ENCODE measurements at places on chromosomes 1 and 21.

DNA sequence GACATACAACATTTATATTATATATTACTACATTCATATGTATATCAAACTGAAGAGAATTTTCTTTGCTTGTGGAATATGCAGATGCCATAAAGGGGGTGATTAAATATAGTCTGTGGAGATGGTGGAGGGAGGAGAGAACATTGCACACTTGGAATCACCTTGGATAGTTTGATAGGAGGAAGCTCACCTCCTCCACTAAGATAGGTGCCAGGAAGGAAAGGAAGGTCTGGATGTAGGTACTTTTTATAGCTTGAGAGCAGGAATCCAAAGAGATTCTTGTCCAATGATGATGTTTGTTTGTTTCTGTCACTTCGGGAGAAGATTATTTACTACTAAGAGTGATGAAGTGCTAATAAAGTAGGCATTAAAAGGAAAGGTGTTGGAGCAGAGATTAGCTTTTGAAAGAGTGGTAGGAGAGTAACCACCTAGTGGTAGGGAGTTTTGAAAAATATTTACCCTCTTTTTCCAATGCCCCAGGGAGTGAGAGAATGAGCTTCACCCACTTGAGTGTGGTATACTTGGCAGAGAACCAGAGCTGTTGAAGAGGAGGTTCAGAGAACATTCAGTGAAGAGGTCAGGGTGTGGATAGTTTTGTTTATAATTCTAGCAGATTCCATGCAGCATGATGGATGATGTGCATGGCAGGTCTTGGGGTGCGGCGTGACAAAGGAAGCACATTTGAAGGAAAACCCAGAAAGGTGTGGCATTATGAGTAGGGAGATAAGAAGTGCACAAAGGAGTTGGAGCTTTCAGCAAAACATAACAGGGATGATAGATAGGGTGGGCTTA is 145.0 kb downstream of the PATJ start:
- no peak for DNase-seq

GRCh38 chr21:29193072-29193471 is 62.6 kb downstream of the MAP3K7CL start:
- DNase-seq, result no peak

- no peak for DNase-seq
Observed at GRCh38 chr1:10074059-10074851, 41.5 kb downstream of the UBE4B start.

GRCh38 chr1:172698224-172698623 is 39.3 kb downstream of the FASLG start:
- no peak for DNase-seq

- no peak for DNase-seq
Observed at GRCh38 chr1:51131185-51131584, 29.2 kb downstream of the C1orf185 start.

GRCh38 chr1:3093898-3094626 is 25.1 kb downstream of the PRDM16 start:
- no peak for DNase-seq

- DNase-seq, result no peak
Observed at GRCh38 chr21:44086636-44087425, 20.4 kb upstream of the PWP2 start.

DNA sequence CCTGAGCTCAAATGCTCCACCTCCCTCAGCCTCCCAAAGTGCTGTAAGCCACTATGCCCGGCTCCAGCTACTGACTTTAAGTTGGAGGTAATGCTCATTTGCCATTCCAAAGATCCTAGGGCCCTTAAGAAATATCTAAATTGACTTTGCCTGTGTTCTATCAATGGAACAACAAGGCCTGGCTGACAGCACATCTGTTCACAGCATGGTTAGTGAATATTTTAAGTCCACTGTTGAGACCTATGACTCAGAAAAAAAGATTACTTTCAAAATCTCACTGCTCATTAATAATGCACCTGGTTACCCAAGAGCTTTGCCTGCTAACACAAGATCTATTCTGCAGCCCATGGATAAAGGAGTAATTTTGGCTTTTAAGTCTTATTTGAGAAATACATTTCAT is 3.5 kb upstream of the SSX2IP start:
- no peak for DNase-seq

- no peak for DNase-seq
Observed at GRCh38 chr1:15957221-15958095, 18.4 kb downstream of the ZBTB17 start.

DNA sequence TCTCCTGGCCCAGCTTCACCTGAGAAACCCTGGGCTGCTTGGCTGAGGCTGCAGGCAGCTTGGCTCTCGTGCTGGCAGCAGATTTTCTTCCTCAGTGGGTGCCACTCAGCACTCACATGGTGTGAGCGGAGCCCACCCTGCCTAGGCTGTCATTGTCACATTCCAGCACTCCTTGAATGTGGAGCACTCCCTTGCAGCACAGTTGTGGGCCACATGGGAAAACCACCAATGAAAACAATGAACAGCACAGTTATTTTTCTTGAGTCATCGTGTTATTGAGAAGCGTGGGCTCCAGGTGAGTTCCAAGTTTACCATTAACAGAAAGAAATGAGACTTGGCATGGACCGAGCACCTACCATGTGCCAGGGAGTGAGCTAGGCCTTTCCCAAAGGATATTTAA is 27.2 kb upstream of the TRIM67 start:
- DNase-seq, result no peak

GRCh38 chr1:82931006-82931405 is 1067.9 kb downstream of the TTLL7 start:
- peak; percentile 70 for DNase-seq

- DNase-seq, result no peak
Observed at GRCh38 chr1:224800486-224801119, 128.9 kb upstream of the DNAH14 start.

DNA sequence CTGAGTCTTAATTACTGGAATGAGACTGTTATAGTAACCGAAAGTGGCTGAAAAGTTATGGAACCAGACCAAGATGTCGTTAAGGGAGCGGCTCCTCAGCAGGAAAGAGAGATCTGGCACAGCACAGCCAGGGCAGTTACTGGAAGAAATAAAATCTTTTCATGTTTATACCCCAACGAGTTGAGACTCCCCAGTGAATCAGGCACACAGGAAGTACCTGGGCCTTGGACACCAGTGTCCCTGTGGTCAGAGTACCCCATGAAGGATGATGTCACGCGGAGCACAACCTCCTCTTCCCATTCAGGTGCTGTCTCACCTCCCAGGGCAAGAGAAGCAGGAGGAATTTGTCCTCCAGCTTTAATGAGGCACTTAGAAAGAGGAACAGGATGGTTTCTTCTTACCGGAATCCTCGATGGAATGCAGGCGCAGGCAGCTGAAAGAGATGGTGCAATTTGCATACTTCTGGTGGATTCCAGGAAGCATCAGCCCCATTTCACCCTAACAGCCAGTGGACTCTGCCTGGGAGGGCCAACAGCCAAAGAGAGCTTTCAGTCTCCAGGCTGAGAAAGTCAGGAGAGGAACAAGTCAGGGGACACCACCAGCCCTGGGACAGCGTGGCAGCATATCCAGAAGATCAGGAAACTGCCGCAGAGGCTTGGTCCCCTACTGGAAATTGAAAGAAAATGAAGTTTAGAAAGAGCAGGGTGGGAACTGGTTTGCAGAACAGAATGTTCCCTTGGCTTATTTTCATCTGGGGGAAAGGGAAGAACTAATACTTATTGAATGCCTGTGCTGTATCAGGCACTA is 35.9 kb upstream of the CTTNBP2NL start:
- DNase-seq, result no peak

DNA sequence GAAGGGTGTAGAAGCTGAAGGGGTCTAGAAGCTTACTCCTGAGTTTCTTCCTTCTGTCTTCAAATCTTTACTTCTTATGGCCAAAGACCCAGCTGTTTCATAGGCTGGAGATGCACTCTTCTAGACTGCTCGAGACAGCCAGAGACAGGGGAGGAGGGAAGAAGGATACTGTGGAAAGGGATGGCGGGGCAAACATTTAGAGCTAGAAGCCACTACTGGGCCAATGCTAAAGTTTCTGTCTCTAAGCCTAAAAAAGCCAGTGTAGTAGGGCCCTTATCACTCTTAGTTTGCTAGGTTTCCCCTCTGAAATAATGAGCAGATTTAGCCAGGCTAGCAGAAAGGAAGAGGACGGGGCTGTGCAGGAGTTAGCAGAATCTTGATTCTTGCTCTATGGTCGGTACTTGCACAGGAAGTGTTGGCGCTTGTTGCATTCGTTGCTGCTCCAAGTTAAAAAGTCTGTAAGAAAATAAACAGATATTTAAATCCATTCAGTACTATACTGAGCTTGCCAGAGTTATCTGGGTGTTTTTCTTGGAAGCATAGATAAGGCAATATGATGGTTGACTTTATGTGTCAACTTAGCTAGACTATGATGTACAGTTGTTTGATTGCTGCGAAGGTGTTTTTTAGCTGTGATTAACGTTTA is 16.9 kb downstream of the REG4 start:
- no peak for DNase-seq

- no peak for DNase-seq
Observed at GRCh38 chr1:48794816-48795215, 18.1 kb upstream of the BEND5 start.

DNA sequence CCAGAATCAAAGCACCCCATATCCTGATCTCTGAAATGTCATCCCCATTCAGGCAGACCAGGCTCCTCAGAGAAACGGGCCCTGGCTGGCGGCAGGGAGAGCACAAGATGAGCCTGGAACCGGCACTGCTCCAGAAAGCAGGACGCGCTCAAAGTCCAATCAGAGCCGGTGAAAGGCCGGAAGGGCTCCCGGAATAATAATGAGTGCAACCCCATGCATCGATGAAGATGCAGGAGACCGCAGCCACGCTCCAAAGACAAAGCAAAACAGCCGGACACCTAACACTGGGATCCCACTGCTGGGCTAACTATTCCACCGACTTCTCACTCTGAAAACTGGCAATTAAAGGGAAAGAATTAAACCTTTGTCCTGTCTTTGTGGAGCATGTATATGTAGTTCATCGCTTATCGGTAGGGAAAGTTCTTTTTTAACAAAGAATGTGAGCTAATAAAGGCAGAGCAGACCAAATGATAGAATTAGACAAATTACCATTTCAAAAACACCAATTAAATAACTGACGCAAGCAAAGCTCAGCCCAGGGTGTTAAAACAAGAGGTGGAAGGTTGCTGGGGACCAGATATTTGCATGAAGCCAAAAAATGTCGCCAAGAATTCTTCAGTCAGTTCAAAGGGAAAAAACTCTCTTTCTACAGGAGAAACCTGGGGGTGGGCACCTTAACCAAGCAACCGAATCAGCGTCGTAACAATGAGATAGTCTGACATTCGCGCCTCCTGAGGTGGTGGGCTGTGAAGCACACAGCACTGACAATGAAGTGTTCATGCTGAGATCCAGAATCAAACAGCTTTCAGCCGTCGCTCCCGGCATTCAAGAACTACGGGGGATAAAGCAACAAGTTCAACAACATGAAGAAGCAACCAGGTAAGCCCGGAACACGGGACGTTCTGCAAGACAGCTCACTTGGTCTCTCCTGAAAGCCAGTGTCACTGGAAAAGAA is 95.2 kb downstream of the NPHP4 start:
- DNase-seq, result no peak

GRCh38 chr1:224710196-224710595 is 94.1 kb downstream of the CNIH3 start:
- DNase-seq, result no peak

GRCh38 chr1:193104502-193104906 is 710 bp downstream of the GLRX2 start:
- no peak for DNase-seq

DNA sequence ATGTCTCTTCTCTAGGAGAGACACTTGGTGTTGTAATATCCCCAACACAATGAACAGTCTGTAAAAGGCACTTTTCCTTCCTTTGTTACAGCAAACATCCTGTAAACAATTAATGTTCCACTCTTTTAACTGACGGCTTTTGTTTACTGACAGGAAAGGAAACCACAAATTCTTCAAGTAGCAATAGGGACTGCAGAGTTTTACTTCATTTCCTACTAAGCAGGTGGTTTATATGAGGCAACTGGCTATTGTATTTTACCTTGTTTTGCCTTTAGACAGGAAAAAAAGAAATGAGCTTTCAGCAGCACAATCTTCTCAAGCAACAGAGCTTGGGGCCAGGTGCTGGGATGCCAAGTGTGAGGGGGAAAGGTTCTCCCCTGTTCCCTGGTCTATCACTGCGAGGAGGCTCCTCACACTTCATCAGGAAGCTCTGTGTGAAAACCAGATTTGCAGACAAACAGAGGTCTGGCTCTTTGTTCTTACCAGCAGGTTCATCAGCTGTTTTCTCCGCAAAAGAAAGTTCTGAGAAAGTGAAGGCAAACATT is 51.2 kb downstream of the SIPA1L2 start:
- no peak for DNase-seq

DNA sequence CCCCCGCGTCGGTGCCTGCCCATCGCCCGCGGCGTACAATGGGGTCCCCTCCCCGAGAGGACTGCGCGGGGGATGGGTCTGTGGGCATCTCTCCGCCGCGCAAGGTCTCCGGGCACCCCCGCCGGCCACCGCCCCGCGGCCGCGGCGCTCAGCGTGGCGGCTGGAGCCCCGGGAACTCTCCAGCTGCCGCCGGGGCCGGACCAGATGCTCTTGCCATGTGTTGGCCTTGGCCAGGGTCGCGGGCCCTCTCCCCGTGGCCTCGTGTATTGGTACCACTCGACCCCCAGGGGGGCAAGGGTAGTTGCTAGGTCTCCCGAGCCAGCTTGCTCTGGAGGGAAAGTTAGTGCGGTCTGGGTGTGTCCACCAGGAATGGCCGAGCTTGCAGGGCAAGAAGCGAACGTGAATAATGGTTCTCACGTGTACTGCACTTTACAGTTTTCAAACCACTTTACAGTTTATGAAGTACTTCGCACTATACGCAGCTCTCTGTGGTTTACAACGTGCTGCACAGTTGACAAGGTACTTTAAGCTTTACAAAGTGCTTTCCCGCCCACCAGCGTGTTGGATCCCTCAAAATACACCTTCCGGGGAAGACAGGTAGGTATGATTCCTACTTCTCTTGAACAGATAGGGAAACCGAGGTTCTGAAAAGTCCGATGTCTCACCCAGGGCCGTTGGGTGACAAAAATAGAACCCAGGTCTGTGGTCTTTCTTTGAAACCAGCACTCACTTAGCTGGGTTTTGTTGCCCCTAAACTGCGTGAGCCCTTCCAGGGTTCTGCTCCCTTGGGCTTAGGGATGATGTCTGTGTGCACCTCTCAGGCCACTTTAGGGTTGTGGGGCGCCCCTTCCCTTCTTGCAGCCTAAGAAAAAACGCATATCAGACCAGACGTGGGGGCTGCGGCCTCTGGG is 1.2 kb downstream of the EPHB2 start:
- DNase-seq, result no peak

DNA sequence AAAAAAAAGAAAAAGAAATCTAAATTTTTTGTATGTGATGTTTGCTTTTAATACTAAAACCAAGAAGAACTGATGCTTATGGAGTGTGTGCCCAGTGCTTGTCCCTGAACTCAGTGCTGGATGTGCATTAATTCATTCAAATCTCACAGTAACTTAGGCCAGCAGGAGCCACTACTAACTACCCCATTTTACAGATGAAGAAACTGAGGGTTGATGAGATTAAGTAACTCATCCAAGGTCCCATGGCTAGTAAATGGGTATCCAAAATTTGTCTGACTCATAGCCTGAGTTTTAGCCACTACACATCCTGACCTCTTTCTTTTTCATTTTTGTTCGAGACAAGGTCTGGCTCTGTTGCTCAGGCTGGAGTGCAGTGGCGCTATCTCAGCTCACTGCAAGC is 127.9 kb downstream of the CCDC185 start:
- no peak for DNase-seq
